ENCODE measurements at places on chromosomes 3 and 15.

- DNase-seq: no peak
Measured at GRCh38 chr15:88389120-88389519, 78.1 kb downstream of the MRPL46 start.

DNA sequence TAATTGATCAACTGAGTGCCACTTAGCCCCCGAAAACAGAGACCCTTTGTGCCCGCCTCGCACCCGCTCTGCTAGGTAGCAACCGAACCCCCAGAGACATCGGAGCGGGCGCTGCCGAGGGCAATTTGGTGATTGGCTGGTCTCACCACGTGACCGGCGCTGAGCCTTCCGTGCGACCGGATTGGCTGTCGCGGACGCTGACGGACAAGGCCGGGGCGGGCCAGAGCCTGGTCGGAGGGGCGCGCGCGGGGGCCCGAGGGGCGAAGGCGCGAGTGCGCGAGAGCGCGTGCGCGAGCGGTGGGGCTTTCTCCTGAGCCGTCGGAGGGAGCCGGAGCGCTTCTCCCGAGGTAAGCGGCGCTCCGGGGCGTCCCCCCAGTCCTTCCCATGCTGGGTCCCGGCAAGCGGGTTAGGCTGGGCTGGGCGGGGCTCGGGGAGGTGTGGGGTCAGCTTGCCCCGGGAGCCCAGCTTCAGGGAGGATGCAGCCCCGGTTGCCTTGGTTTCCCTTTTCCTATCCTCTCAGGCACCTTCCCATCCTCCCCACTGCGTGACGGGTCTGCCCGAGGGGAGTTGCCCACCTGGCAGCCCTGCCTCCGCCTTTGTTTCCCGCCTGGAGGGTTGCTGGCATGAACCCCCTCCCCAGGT is at the start of gene TMEM108:
Gene TMEM108 (plus strand): TSS at position 303 of the 642 bp plus-strand sequence.
- peak; percentile 86 for DNase-seq

- peak; percentile 53 for DNase-seq
Measured at GRCh38 chr3:31004025-31004678, 109.7 kb upstream of the GADL1 start.

GRCh38 chr3:144054766-144055165 is 83.1 kb downstream of the DIPK2A start:
- DNase-seq: no peak

GRCh38 chr3:162165346-162165745 is 668.7 kb downstream of the OTOL1 start:
- no peak for DNase-seq

GRCh38 chr3:140655678-140656077 is 22.2 kb upstream of the TRIM42 start:
- no peak for DNase-seq

DNA sequence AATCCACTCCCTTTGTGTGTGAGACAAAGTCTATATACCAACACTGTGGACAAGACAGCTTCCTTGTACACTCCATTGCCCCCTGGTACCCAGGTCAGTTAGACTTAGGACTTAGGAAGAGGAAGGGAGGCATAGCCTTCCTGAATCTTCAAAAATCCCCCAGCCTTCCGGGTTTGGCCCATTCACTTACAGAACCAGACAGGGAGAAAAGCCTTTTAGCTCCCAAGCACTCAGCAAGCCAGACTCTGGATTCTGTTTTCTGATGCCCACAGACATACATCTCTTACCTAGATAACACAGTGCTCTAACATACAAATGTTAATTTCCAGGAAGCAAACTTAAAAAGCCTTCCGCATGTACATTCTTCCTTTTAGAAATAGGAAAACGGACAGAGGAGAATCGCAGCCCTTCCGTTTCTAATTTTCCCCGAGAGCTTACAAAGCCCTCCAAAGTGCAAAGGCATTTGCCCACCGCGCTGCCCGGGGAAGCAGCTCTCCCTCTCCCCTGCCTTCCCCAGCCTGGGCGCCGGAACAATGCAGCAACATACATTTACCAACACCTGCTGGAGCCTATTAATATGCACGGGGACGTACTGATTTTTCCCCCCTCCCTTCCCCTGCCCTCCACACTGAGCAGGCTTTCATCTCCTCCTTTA is 442.0 kb downstream of the MAGI1 start:
- DNase-seq: no peak

- DNase-seq: no peak
Measured at GRCh38 chr15:63600001-63600615, 2.9 kb downstream of the FBXL22 start.
